IPS DF 19.7 (cell line): ENCODE measurements at places on chromosomes 5 and 9.
A peak's percentile ranks its signal among the peaks of the same experiment; 100 is the strongest.

DNA sequence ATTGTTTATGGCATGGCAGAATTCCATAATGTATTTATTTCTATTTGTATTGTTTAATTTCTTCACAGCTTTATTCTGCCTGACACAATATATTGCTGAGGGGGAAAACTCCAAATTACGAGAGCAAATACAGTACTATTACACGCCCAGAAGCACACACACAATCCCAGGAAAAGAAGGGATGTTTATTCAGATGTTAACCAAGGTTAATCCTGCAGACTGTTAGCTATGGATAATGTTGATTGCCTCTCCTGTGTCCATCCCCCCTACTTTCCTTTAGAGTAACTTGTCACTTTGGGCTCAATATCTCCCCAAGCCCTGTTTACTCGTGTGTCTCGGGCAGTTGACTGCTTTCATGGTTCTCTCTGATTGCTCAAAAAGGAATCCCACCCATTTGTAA is 84.2 kb upstream of the ERCC6L2 start:
- no peak for DNase-seq

- DNase-seq = no peak
Observed at GRCh38 chr9:132946631-132947295, 2.3 kb upstream of the TSC1 start.

- peak; percentile 20 for DNase-seq
Observed at GRCh38 chr9:97772145-97772544, 75.0 kb upstream of the XPA start.

GRCh38 chr9:33163433-33164137 is 3.6 kb downstream of the B4GALT1 start:
- no peak for DNase-seq

GRCh38 chr5:68411161-68411560 is 195.6 kb downstream of the PIK3R1 start:
- DNase-seq = no peak

GRCh38 chr9:137427454-137428310 is 4.5 kb downstream of the NOXA1 start:
- no peak for DNase-seq

GRCh38 chr5:9919306-9920030 is 289.3 kb upstream of the TAS2R1 start:
- no peak for DNase-seq

GRCh38 chr5:10354048-10354872 is 765 bp downstream of the MARCHF6 start:
- no peak for DNase-seq

GRCh38 chr5:119828541-119828940 is 199.2 kb downstream of the FAM170A start:
- no peak for DNase-seq

DNA sequence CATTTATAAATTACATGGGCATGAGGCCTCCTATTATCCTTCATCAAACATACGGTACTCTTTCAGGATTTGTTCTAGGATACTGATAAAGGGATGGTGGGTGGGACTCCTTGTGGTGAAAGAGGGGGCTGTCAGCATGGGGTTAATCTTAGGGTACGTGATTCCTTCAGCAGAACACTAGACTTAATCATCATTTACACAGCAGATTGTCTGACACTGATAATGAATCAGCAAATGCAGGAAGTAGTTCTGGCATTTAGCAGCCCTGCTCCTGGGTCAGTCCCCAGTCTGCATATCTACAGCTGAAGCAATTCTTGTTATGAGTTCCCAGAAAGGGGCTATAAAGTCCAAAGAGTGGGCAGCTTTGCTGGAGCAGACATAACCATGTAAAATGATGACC is 384.6 kb downstream of the SPOCK1 start:
- no peak for DNase-seq

- no peak for DNase-seq
Observed at GRCh38 chr9:136275655-136276429, 28.1 kb downstream of the CCDC187 start.

GRCh38 chr5:97388794-97389193 is 205.7 kb upstream of the RIOK2 start:
- DNase-seq = no peak

DNA sequence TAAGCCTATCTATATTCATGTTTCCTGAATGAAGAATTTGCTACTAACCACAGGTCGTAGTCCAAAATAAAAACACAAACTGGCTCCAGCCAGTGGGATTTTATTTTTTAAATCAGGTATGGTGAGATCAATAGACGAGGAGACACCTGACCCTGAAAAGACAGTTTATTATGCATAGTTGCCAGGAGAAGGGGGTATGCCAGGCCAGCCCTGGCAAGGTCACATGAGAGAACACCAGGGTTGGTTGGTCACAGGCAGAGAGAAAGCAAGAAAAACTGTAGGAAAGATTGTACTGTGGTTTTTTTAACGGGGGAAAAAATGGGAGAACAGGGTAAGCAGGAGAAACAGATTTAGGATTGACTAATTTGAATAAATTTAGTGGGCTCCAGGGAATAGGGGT is 125.3 kb downstream of the CDH18 start:
- DNase-seq = no peak

- no peak for DNase-seq
Observed at GRCh38 chr5:136382791-136383190, 17.4 kb upstream of the TRPC7 start.

DNA sequence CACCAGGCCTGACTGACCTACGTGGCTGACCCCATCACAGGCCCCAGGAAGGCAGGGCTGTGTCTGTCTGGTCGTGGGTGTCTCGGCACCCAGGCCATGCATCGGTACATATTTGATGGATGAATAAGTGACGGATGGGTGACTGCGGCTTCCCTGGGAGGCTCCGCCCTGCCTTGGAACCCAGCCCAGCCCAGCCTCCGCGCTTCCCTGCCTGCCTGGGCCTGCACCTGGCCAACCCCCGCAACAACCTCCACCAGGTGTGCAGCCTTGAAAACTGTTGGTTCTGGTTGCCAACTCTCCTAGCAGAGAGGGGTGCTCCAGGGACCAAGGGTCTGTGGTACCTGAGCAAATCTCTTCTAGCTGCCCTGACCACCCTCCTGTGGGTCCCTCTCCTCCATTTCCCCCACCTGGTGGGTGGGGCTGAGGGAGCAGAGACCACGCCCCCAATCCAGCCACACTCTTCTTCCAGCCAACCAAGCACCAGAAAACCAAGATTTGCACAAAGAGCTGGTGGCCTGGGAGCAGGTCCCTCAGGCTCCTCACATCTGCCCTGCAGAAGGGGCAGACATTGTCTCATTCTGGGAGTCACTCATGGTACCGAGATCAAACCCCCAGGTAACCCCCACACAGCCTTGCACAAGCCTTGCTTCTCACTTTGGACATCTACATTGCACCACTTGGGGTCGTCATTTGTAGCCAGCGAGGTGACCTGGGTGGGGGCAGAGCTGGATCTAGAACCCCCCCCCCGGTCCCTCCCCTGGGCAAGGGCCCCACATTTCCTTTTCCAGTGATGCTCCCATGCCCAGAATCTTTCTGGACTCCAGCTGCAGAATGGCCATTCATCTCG is 100.6 kb upstream of the IER5L start:
- DNase-seq = no peak

GRCh38 chr5:5288201-5288600 is 134.3 kb upstream of the ICE1 start:
- DNase-seq = no peak

GRCh38 chr9:75186767-75187380 is 98.6 kb downstream of the OSTF1 start:
- no peak for DNase-seq

DNA sequence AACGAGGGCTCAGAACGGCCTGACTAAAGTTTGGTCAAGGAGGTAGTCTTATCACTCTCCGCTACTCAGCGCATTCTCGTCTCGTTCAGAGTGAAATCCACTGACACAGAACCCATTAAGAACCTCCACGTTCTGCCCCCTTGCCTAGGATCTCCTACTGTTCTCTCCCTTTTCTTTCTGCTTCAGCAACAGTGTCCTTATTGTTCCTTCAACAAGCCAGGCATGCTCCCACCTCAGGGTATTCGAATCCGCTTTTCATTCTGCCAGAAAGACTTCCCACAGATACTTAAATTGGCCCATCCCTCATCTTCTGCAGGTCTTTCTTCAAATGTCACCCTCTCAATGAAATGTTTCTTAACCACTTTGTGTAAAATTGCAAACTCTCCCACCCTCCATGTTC is 4.3 kb upstream of the ZNF354C start:
- no peak for DNase-seq

DNA sequence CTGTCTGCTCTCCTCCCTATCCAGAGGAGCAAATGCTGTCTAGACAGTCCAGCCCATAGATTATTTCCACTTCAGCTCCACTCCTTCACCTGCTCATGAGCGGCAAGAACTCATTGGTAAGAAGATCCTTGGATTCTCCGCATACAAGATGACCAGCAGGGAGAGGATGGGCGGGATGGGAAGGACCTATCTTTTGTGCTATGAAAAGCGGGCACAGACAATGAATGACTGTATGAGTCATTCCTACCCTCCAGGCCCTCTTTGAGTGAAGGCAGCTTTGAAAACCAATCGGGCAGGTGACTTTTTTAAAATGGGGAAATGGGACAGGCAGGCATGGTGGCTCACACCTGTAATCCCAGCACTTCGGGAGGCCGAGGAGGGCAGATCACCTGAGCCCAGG is 49.4 kb downstream of the SMIM23 start:
- DNase-seq = no peak

- DNase-seq = no peak
Observed at GRCh38 chr9:124496463-124496862, 10.7 kb downstream of the NR5A1 start.

DNA sequence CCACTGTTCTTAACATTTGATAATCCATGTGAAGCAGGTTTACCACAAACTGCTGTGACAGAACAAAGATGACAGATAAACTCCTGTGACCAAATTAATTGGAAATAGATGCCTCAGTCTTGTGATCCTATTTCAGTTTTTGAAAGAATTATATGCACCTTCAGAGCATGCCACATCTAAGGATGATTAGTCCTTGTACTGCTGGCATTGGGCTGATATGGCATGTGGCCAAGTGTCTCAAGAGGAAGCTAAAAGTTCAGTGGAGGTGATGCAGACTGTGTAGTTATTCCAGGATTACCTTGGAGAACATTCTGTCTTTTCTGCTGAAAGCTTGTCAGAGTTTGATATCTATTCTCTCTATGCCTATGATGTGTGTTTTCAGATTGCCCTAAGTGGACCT is 314.4 kb upstream of the EFNA5 start:
- DNase-seq = no peak

DNA sequence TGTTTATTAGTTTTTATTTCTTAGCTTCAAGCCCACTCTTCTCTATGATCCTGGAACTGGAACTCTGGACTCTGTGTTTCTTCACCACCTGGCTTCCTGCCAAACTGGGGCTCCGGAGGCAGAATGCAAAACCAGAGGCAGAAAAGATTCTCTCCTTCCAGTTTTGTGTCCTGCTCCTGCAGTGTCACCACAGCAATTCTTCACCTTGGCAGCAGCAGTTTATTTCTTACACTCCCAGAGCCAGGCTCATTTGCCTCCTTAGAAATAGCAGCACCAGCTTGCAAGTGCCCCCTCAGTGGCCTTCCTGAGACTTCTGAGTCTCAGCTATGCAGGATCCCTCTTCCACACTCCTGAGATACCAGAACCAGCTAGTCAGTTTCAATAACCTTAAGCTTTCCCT is 26.7 kb upstream of the CAMK4 start:
- no peak for DNase-seq

- no peak for DNase-seq
Observed at GRCh38 chr9:136979769-136980587, 2.7 kb downstream of the PTGDS start.

- DNase-seq = no peak
Observed at GRCh38 chr9:133916159-133916541, 76.0 kb downstream of the VAV2 start.

DNA sequence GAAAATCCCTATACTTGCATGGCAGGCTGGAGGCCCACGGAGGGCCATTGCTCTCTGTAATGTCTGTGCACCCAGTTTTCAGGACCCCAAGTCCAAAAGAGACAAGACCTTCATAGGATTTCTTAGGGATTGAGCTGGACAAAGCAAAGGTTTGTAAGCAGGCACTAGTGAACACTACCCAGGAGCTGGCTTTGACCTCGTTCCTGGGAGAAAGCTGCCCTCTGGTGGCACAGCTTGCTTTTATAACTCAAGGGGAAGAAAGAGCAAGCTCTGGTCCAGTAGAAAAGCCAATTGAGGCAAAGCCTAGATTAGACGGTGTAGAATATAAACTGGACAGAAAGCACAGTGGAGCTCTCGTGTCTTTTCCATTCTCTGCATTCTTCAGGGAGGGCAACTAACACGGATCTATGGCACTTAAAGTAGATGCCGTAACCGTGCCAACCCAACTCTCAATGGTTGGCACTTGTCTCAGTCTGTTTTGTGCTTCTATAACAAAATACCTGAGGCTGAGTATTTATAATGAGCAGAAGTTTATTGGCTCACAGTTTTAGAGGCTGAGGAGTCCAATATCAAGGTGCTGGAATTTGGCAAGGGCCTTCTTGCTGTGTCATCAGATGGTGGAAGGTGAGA is 7.9 kb downstream of the GABRP start:
- peak; percentile 64 for DNase-seq

DNA sequence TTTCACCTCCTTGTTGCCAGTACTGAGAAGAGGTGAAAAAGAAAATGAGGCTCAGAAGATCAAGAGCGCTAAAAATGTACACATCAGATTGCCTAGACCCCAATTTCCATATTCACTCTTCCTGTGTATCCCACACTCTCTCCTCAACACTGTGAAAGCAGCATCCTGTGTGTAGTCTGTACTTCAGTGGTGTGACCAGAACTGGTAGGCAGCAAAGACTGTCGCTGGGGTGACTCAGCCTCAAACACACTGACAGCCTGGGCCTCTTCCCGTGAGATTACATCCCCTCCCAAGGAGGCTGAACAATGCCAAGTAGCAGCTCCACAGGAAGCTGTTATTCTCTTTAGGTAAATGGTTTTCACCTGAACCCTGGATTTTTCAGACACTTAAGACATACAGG is 135.5 kb downstream of the CCDC192 start:
- peak; percentile 25 for DNase-seq

GRCh38 chr9:94120854-94121376 is 36.7 kb downstream of the PTPDC1 start:
- no peak for DNase-seq

DNA sequence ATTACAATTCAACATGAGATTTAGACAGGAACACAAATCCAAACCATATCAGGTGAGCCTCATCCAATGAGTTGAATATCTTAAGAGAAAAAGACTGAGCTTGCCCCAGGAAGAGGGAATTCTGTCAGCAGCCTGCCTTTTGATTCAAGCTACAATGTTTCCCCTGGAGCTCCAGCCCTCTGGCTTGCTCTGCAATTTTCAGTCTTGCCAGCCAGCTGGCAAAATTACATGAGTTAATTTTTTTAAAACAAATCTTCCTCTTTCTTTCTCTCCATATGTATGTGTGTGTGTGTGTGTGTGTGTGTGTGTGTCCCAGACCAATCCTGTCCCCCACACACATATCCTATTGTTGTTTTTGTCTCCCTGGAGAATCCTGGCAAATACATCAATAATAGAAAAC is 313.2 kb downstream of the CDH10 start:
- DNase-seq = no peak

GRCh38 chr5:155871623-155872022 is 455.3 kb upstream of the SGCD start:
- DNase-seq = no peak

DNA sequence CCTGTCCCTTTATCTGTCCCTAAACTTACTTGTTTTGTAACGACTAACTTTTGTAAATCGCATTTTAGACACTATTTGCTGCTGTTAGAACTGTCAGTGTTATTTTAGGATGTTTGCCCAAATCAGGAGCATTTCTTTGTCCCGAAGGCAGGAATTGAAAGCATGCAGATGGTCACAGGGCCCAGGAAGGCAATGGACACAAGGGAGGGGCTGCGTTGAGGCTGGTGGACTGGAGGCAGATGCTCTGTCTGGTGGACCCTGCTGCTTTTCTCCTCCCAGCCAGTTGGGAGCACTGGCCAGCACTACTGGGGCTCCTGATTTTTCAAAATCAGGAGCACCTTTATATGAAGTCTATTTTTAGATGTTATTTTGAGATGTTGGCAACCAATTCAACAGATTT is 31.7 kb downstream of the DOCK2 start:
- no peak for DNase-seq
